ENCODE measurements at places on chromosomes 6 and 20. TPM values are rescaled to one million over a fixed set of nuclear protein-coding genes. Genes with fewer than 3 reads are reported as not detected.

GRCh38 chr6:89492025-89492640, 59.2 kb downstream of the ANKRD6 start:
- no peak for DNase-seq

BPIFB2 gene
- not detected for total RNA-seq

- peak; percentile 90 for DNase-seq
These were observed 1.3 kb downstream of the TUBB start for GRCh38 chr6:30721198-30722024.

PRRT1 gene
- total RNA-seq, result not detected

OOEP gene
- total RNA-seq, result not detected

GRCh38 chr6:91132461-91132860, 545.6 kb upstream of the MAP3K7 start:
- DNase-seq, result no peak

DNA sequence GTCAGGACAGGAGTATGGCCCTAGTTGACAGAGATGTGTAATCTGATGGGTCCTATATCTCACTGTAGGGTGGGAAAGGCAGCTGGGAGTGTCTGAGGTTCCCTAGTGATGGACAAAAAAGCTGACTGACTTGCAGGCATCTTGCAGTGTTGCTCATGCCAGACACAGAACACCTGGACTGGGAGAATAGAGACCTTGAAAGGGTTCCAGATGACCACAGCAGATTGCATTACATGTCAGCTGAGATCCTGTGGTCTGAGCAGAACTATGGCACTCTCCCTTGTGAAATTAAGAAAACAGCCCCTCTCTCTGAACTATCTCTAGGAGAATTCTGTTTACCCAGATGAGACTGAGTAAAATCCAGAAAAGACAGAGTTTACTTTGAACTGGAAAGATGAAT, 212.6 kb upstream of the MAN1A1 start:
- DNase-seq, result peak; percentile 54

DNA sequence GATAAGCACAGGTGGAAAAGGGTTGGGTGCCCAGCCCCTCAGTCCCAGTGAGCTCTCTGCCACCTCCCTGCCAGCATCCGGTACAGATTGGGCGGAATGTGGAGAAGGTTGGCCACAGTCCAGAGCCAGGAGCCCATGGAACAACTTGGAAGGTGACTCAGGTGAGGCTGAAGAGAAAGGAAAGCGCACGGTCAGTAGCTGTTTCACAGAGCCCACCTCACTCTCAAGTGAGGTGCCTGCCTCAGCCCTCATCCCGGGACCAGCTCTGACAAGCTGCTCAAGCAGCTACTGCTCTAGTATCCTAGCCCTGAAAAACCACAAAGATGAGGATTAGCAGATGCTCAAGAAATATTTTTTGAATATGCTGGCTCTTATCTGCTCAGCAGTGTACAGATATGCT, 1.1 kb upstream of the MMP24OS start:
- DNase-seq, result no peak

ZC2HC1B gene
- total RNA-seq, result 0.36 TPM

DNA sequence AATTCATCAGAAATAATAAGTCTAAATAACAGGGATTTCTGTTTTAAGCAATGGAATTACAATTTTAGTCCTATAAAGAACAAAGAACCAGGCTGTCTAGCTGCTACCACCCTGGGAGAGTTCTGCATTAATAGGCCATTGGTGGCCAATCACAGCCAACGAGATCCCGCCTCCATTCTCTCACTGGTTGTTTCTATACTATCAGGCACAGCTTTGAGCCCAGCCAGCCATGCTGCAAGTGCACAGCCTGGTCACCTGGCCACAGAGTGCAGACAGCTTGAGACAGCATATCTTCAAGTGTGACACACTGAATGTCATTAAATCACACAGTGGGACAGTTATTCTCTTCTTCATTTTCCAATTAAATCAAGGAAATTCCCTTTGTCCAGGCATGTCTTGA, 16.1 kb upstream of the RAB22A start:
- DNase-seq, result no peak

DNA sequence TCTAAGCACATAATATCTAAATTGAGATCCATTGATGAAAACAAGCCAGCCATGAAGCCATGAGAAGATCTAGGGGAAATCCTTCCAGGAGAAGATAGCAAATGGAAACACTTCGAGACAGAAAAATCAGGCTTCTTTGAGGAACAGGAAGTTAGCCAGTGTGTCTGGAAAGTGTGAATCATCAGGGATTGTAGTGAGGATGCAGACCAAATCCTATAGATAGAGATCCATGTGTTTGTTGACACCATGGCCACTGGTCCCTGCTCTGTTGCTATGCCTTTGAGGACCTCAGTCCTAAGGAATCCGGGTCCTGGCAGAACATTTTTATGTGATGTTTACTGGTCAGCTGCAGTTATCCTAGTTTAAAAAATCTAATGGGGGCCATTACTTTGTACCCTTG, 6.6 kb upstream of the ELOVL2 start:
- no peak for DNase-seq

GRCh38 chr6:105886814-105887544, 199.2 kb upstream of the PRDM1 start:
- no peak for DNase-seq

HTR1B gene
- total RNA-seq, result 0.73 TPM

GRCh38 chr6:138026342-138026741, 80.9 kb downstream of the PERP start:
- DNase-seq, result no peak

CDH26 gene
- 0.10 TPM for total RNA-seq

MEP1A gene
- total RNA-seq, result not detected

GRCh38 chr20:8578161-8578865, 446.2 kb downstream of the PLCB1 start:
- no peak for DNase-seq

All from myocyte (in vitro differentiated cells).